ENCODE measurements at places on chromosomes 2 and 18.

GRCh38 chr2:31197669-31198068 is 19.6 kb downstream of the CAPN14 start:
- no peak for DNase-seq

GRCh38 chr18:79520478-79521390 is 125.0 kb downstream of the NFATC1 start:
- no peak for DNase-seq

DNA sequence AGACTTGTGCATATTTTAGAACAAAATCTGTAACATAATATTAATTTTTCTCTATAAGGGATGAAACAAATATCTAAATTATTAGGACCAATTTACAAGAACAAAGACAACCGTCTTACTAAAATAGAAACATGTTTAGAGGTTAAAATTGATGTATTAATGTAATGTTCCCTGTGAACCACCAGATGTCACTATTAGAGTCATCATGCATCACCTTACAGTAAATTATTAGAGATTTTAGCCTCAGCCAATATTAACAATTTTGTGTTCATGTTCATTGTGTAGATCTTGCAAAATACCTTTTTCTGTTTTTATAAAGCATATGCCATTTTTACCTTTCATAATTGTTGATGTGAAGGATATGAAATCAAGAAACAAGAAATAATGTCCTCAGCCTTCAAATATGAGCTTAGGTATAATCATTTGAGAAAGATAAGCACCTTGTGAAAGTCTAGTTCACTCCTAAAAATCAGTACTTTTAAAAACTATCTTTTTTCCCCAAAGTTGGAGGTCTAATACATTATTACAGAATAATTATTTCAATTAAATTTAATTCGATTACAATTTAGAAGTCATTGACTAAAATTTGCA is 344.3 kb upstream of the KCNH7 start:
- DNase-seq = no peak

- DNase-seq = no peak
Measured at GRCh38 chr18:715626-716025, 3.2 kb upstream of the ENOSF1 start.

- DNase-seq = no peak
Measured at GRCh38 chr2:209642146-209642820, 129.3 kb upstream of the UNC80 start.

GRCh38 chr2:152814475-152815030 is 96.1 kb downstream of the ARL6IP6 start:
- no peak for DNase-seq

GRCh38 chr2:3482363-3482821 is 36.9 kb downstream of the ADI1 start:
- no peak for DNase-seq

GRCh38 chr2:166017208-166017607 is 63.6 kb upstream of the TTC21B start:
- no peak for DNase-seq

- no peak for DNase-seq
Measured at GRCh38 chr2:146135245-146135644, 1615.3 kb upstream of the ZEB2 start.

GRCh38 chr2:235143789-235144188 is 192.0 kb downstream of the SH3BP4 start:
- DNase-seq = no peak

- no peak for DNase-seq
Measured at GRCh38 chr18:78730546-78730945, 249.1 kb upstream of the SALL3 start.

- no peak for DNase-seq
Measured at GRCh38 chr18:48914581-48915251, 36.0 kb downstream of the SMAD7 start.

DNA sequence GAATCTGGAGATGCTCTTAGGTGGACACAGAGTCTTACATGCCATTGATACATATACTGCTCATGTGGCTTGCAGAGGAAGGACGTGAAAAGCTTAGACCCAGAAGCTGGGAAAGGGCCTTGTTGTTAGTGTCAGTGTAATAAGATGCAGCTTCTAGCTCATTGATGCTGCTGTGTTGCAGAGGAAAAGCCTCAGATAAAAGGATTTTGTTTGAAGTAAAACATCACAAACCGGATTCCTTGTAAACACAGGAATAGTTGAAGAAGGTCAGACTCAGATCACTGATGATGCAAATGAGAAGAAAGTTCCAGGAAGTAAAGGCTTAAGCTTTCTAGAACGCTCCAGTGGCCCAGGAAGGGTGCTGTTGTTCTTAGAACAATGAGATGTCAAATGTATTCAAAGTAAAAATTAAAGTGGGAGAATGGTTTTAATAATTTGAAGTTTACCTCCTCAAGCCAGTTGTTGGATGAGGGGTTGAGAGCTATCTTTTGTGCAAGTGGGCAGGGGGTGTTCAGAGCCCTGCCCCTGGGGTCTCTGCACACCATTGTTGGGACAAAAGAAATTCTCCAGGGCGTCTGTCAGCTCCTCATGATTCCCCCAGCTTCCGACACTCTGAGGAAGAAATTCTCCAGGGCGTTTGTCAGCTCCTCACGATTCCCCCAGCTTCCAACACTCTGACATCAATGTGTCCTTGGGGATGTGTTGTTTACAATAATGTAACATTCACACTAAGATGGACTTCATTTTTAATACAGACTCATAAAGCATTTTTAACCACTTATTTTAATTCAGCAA is 61.3 kb upstream of the CHMP1B start:
- DNase-seq = no peak

- DNase-seq = no peak
Measured at GRCh38 chr2:79935771-79936657, 368.5 kb downstream of the LRRTM1 start.

DNA sequence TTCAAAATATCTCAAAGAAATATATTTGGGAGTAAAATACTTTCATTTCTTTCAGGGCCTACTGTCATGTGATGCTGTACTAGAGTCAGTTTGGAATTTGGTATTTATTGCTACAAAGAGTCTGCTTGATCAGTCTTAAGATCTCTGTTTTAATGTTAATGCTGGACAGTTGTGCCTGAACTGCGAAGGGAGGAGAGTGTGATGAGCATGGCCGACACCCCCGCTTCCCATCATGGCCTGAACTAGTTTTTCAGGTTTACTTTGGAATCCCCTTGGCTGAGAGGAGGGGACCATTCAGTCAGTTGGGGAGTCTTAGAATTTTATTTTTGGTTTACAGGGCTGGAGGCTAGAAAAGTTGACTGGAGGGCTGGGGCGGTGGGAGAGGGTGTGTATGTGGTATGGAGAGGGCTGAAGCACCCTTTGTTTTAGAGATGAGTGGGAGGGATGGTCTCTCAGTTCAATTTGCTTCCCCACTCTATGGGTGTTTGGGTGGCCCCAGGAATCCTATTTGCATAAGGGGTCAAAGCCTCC is 20.9 kb upstream of the TEX44 start:
- no peak for DNase-seq

- no peak for DNase-seq
Measured at GRCh38 chr2:54720563-54720962, 2.9 kb upstream of the EML6 start.

DNA sequence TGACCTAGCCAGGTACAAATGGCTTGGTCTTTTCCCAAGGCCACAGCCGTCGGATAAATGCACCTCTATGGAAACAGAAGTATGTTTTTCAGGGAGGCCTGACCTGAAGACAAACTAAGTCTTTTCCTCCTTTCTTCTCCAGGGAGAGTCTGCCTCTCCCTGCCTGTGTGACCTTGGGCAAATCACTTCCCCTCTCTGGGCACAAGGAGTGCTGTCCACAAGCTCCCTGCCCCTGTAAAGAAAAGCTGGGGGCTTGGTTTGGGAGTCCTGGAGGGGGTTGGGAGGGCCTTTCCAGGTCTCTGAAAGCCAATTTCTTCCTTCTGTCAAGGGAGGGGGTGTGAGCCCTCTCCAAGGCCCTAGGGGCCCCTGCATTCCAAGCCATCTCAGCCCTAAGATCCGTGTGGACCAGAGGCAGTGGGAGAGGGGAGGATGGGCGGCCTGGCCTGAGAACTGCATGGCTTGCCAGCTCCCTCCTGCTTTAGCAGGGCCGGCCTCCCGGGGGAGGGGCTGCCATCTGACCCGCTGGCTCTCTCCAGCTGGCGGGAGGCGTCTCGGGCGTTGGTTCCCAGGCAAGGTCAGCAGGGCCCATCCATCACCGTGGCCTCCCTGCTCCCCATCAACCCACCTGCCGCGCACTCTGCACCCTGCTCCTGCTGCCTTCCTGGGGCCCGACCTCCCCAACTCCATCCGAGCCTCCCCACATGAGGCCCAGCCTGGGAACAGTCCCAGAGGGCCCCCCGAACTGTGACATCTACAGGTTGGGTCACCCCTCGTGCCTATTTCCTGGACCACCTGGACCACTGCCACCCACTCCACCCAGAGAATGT is 61.4 kb downstream of the SMAD7 start:
- DNase-seq = no peak

GRCh38 chr18:67290421-67290820 is 226.1 kb downstream of the DSEL start:
- no peak for DNase-seq

DNA sequence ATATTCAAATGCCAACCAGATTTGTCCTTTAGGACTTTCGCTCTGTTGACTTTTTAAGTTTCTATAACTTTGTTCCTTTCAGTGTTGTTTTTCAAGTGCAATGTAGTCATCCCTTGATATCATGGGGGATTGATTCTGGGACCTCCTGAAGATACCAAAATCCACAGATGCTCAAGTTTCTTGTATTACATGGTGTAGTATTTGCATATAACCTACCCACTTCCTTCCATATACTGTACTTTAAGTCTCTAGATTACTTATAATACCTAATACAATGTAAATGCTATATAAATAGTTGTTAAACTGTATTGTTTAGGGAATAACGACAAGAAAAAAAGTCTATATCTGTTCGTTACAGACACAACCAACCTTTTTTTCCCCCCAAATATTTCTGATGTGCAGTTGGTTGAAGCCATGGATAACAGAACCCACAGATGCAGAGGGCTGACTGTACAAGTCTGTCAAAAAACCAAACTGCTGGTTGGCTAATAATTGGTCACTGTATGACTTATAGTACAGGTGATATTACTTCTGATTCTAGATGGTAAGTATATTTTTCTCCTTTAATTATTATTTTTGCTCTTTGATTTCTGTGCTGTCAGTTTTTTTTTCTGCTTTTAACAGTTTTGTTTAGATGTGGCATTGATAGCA is 201.7 kb upstream of the STON1 start:
- no peak for DNase-seq

DNA sequence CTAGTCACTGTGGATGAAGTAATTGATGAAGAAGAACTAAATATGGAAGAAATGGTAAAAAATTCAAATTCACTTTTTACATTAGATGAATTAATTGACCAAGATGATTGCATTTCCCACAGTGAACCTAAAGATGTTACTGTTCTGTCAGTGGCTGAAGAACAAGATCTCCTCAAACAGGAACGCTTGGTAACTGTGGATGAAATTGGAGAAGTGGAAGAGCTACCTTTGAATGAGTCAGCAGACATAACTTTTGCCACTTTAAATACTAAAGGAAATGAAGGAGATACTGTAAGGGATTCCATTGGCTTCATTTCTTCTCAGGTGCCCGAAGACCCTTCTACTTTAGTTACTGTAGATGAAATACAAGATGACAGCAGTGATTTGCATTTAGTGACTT is 26.6 kb upstream of the DYSF start:
- DNase-seq = no peak

- no peak for DNase-seq
Measured at GRCh38 chr2:159108181-159108893, 139.9 kb downstream of the TANC1 start.

GRCh38 chr2:121236101-121236640 is 48.8 kb downstream of the TFCP2L1 start:
- DNase-seq = no peak

DNA sequence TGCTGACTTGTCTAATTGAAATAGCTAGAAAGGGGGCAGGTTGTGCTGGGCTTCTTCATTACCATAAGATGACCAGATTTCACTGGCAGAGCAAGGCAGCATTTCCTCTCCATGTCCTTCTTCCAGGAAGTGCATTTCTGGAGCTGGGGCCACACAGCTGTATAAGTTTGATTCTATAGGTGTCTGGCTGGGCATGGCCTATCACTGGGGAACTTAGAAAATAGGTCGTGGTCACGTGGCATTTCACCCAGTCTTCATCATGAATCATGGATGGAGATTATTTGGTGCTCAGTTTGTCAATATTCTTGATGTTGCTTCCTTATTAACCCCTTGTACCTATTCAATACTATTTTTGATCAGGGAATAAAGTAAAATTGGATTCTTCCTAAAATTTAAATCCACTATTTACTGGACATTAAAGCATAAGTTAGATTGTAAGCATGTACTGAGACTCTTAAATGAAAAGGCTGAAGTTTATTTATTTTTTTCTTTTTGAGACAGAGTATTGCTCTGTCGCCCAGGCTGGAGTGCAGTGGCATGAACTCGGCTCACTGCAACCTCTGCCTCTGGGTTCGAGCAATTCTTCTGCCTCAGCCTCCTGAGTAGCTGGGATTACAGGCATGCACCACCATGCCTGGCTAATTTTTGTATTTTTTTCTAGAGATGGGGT is 49.5 kb upstream of the TMEM87B start:
- no peak for DNase-seq

- DNase-seq = no peak
Measured at GRCh38 chr2:144443837-144444817, 75.8 kb downstream of the ZEB2 start.

DNA sequence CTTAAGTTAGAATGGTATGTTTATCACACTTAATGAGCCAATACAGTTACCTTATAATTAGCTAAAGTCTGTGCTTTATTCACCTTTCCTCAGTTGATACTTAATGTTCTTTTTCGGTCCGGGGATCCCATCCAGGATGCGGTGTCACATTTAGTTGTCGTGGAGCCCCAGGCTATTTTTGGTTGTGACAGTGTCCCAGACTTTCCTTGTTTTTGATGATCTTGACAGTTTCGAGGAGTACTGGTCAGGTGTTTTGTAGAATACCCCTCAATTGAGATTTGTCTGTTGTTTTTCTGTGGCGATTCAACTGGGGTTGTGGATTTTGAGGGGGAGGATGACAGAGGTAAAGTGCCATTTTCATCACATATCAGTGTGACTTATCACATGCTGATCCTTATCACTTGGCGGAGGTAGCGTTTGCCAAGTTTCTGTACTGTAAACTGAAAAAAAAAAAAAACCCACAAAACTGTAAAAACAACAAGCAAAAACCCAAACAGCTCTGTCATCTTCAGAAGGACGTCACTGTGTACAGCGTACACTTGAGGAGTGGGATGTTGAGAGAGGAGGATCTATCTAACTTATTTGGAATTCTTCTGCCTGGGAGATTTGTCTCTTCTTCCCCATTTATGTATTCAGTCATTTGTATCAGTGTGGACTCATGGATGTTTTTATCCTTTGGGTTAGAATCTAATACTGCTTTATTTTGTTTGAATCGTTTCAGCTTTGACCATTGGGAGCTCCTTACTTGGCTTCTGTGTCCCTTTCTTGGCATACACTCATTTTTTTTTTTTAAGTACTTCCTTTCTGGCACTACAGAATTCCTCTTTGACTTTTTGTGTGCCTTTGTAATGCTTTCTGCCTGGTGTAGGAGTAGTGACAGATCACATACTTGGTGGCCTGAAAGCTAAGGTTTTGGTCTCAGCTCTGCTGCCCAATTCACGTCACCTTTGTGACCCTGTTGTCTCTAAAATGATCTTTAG is 68.1 kb downstream of the FMNL2 start:
- no peak for DNase-seq

GRCh38 chr2:26696351-26696816 is 3.9 kb downstream of the KCNK3 start:
- DNase-seq = no peak
